ENCODE measurements at places on chromosomes 3 and 15.
A peak's percentile ranks its signal among the peaks of the same experiment; 100 is the strongest.

DNA sequence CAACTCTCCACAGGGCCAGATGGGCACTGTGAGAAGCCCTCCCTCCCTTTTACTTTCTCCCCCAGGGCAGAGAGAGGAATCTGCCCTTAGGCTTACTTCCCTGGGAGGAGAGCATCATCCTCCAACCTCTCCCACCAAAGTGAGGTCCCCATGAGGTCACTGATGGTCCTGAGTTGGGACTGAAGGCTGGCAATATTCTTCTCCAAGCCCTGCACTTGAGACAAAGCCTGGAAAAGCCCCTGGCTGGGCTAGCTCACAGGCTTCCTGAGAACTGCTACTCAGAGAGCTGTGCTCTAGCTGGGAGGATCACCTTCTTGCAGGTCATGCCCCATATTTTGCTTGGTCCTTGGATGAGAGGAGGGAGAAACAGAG, 110.0 kb upstream of the MEF2A start:
- DNase-seq: no peak

DNA sequence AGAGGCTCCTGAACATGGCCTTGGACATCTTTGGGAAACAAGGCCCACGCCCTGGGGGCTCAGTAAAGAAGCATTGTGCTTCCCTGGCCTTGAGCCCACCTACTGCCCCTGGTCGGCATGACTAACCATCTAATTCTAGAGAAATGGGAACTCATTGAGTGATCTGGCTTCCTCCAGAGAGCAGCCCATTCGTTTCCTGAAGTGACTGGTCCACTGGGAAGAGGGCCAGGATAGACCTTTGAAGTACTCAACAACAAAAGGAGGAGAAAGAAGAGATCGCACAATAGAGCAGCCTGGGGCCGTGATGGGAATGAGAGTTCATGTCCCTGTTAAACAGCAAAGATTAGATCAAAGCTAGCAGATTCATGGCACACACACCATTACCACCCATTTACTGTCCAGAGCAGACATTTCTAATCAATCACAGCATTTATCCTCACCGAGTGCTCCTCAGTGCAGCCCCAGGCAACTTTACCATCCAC, 514.4 kb upstream of the PROK2 start:
- DNase-seq: no peak

DNA sequence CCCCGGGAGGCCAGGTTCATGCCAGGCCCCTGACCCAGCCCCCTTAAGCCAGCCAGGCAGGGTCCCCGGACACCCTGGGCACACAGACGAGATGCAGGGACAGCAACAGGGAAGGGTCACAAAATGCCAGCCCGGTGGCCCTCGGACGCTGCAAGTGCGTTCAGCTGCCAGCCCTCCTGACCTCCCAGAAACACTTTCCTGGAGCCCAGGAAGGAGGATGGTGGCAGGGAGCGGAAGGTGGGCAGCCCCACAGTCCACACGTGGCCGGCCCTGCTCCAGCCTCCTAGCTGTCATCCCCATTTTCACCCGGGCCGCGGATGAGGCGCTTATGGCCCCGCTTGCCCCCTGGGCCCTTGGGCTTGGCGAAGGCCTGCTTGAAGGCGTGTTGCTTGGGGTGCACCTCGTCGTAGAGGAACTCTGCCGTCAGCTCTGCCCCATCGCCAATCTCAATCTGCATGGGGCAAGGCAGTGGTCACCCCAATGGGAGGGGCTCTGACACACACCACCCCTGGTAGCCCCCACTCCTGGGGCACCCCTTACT, 3.4 kb upstream of the TLR9 start:
- DNase-seq: no peak

- DNase-seq: no peak
These were observed 617.1 kb downstream of the SQOR start for GRCh38 chr15:46251903-46252302.

DNA sequence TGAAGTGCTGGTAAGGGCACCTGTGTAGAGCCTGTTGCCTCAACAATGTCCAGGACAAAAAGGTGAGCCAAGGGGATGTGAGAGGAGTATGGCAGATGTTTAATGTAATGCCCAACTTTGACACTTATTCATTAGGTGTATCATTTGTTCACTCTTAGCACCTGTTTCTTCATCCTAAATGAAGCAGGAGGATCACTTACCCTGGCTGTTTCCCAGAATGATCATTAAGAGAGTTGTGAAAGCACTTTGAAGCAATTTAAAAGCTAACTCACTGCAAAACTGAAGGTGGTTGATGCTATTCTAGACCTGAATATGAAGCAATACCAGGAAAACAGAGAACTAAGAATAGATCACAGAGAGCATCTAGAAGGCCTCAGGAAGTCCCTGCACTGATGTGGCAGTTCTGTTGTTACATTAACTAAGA, 3.4 kb upstream of the HHLA2 start:
- no peak for DNase-seq

DNA sequence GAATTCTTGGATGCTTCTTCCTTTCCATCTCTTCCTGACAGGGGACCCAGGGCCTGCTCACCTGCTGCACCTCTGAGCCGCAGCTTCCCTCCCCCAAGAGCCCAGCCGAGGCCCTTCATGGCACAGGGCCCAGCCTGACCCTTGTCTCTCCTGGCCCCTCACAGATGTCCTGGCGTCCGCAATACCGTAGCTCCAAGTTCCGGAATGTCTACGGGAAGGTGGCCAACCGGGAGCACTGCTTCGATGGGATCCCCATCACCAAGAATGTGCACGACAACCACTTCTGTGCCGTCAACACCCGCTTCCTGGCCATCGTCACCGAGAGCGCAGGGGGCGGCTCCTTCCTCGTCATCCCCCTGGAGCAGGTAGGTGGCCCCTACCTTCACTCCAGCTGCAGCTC, 66.2 kb downstream of the CORO2B start:
- no peak for DNase-seq

DNA sequence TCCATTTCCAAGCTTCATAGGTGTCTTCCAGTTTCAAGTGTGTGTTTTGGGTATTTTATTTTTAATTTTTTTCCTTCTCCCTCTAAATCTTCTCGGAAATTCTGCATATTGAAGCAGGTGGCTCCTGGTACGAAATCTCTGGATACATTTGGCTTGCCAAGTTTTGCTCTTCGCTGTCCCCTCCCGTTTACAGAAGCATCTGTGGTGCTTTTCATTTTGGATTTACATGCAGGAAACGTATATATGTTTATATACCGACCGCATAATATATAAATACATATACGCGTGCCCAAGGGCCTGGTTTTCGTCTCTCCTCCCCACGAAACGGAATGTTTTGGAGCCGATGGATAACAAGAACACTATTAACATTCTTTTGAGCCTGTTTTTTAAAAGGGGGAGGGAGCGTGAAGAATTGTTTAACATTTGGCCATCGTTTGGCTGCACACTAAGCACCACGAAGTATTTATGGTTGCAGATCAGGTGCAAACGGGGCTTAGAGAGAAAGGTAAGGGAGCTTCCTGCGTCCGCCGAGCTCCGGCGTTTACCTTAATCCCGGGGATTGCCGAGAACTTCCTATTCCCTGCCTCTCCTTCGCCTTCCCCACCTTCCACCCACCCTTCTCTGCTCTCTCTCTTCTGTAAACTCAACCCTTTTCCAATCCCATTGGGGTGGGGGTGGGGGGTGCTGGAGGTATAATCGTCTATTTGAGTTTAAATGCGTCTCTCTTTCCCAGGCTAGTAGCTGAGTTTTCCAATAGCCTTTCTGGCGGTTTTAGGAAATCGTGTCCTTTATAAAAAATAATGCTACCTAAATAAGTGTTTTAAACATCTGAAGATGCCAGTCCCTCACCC, 1.1 kb upstream of the NLGN1 start:
- DNase-seq: no peak

- DNase-seq: no peak
These were observed 68.9 kb downstream of the EPHB1 start for GRCh38 chr3:134863915-134864314.

DNA sequence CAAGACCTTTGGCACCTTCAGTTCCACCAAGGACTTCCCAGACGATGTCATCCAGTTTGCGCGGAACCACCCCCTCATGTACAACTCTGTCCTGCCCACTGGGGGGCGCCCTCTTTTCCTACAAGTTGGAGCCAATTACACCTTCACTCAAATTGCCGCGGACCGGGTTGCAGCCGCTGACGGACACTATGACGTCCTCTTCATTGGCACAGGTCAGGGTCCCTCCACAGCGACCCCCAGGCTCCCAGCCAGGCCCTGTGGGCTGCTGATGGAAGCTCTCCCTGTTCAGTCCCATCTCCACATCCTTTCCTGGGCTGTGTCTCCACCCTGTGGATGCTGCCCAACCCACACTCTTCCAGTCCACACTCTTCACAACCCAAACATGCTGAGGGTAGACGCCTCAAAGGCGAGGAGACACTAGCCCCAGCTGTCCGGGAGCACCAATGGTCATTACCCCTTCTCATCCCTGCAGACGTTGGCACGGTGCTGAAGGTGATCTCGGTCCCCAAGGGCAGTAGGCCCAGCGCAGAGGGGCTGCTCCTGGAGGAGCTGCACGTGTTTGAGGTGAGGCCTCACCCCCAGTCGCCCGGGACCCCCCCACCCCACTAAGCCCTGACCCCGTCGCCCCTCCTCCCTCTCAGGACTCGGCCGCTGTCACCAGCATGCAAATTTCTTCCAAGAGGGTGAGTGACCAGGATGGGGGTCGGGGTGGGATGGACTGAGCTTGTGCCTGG, 4.3 kb upstream of the LSMEM2 start:
- peak; percentile 53 for DNase-seq

DNA sequence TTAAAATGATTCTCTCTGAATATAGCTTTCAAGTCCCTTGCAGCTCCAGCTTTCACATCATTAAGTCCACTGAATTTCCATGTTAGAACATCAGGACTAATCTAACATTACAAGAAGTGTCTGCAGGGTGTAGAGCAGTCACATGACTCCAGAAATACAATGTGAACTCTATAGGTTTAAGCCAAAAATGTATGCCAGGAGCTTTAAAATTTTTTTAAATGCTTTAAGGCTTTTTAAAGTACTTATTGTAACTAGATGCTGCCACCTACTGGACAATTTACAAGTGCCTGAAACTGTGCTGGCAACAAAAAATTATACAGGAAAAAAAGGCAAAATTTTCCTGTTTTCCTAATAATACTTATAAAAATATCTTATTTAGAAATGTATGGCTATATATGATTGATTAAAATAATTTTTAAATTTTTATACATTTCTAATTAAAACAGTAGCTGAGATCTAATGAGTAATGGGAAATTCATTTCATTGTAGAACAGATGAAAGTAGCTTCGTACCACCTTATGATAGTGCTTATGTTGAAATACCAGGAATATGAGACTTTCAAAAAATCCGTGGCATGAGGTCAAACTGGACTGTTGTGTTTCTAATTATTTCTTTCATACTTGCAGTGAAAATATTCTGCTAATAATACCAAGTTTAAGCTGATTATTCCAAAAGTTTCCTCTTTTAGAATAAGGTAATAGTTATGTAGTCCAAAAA, 25.7 kb downstream of the FSIP1 start:
- no peak for DNase-seq

DNA sequence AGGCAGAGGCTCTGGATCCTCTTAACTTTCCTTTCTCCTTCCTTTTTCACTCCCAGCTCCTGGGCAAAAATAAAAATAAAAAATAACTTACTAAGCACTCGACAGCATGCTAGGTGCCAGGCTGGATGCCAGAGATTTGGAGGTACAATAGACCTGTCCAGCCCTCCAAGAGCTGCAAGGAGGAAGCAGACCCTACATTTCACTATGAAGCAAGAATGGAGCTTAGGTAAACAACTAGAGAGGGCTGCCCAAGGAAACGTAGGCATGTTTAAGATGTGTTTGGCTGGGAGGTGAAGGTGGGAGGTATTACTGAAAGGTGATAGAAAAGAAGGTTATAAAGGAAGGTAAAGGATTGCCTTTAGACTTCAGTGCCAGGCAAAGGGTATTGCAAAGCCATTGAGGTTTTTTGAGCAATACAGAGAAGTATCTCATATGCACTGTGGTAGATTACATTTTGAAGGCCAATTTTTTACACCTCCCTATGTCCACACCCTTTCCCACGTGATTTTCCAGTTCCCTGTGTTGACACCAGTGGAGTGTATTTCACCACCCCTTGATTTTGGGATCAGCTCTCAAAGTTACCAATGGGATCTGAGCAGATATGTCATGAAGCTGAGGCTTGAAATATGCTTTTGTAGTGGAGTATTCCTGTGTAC, 69.1 kb downstream of the DCLK3 start:
- no peak for DNase-seq

GRCh38 chr3:57163751-57164150, 1.4 kb downstream of the IL17RD start:
- no peak for DNase-seq

GRCh38 chr3:196800742-196801434, 61.2 kb downstream of the PAK2 start:
- DNase-seq: no peak

GRCh38 chr3:48243886-48244285, 3.0 kb downstream of the ZNF589 start:
- DNase-seq: no peak

GRCh38 chr3:156548902-156549301, 6.0 kb downstream of the SSR3 start:
- DNase-seq: no peak

GRCh38 chr3:120071259-120071658, 23.0 kb downstream of the GSK3B start:
- no peak for DNase-seq

DNA sequence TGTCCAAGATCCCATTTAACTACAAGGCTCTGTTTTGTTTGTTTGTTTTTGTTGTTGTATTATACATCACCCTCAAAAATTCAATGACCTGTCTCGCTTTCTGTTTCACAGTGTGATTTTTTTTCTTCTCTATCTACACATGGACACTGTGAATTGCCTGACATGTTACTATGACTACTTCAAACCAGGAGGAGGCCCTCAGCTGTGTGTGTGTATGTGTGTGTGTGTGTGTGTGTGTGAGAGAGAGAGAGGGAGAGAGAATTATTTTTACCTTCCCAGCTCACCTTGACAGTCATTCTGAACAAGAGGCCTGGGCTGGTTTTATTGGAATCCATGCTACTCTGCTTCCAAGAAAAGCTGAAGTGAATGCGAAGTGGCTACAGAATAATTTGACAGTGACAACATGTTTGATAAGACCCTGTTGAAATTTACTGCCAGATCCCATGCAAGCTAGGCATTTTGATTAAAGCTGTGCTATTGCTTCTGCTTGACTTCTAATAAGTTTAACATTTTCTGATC, 841.4 kb downstream of the NSUN3 start:
- no peak for DNase-seq

Measured in stimulated activated CD4-positive, alpha-beta T cell treated with anti-CD3 and anti-CD28 coated beads, Interleukin-1b, Interleukin-23, amount 100 ng/mL, for 24 hours (primary cell).